ENCODE measurements at places on chromosomes 2 and 18. TPM values are rescaled to one million over a fixed set of nuclear protein-coding genes. Genes with fewer than 3 reads are reported as not detected.

SNTG2 gene
- under 0.01 TPM for total RNA-seq

ZC3H15 gene
- total RNA-seq: 84.2 TPM

UPP2 gene
- not detected for total RNA-seq

ATAD2B gene
- total RNA-seq: 16.0 TPM

ANKRD29 gene
- 0.43 TPM for total RNA-seq

DNA sequence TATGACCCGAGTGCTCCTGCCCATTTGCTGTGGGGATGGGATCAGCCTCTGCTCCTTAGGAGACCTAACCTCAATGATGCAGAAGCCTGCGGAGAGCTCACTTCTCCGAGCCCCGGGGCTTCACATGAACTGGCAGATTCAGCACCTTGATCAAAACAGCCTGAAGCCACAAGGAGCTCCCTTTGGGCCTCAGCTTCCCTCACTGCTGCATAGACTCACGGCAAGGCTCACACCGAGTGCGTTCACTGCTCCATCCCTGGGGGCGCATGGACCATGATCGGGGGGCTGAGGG, 33.0 kb downstream of the CRACDL start:
- no peak for DNase-seq

DNA sequence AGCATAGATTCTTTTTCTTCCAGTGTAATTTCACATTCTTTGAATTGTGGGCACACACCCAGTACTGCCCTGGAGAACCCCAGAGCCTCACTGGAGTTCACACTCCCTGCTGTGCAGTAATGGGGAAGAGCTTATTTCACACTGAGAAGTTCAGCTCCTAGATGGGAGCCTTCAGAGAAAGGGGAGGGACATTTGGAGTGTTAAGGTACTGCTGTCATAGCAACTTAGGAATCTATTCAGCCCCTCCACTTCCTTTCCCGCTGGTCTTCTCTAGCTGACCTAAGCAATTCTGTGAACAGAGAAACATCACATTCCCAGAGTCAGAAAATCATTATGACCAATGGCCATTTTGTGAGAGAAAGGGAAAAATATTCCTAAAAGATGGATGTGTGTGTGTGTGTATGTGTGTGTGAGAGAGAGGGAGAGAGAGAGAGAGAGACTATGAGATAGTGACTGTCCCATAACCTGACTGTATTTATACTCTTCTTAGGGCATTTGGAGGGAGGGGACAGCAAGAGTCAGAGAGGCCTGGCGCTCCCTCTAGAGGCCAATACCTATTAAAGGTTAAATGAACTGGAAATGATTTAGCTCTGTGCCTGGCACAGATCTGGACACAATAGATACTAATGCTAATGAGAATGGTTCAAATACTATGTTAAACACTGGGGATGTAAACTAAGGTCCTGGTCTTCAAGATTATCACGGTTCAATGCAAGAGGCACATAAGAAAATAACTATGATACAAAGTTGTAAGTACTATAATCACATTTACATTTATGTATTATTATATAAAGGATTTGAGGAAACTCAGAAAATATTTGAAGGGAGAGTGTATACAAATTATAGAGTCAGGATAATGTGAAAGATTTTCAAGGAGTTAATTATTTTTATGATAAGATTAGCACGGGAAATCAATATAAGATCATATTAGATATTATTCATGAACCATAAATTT, 41.5 kb upstream of the RPE start:
- DNase-seq: peak; percentile 44

- DNase-seq: no peak
Observed at GRCh38 chr18:32763293-32763692, 9.5 kb downstream of the KLHL14 start.

GRCh38 chr2:65465857-65466256, 33.5 kb upstream of the SPRED2 start:
- no peak for DNase-seq

DNA sequence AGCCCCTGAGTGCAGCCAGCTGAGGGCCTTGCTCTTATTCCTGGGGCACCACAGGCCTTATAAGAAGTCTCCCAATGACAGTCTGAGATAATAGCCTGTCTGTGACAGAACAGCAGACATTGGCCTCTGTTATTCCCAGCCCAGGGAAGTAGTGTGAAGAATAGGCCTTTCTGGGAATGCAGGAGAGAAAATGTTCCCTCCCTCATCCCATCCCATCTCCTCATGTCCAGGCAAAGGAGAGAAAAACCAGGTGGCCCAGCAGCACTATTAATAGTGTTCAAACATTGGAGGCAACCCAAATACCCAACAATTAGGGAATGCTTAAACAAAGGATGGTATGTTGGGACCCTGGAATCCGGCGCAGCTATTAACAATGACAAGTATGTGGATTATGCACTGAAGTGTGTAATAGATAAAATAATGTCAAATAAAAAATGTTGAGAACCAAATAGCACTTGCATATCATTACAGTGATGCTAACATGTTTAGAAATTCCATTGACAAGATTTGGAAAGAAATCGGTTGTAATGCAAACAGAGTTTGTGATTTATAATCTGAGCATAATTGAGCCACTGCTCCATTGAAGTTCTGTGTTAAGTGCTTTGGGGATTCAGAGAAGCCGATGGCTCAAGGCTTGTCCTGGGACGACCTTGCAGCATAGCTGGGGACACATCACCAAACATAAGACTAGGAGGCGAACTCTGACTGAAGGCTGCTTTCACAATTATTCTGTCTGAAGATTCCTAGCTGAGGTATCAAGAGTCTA, 69.3 kb downstream of the LBH start:
- DNase-seq: peak; percentile 88

DNA sequence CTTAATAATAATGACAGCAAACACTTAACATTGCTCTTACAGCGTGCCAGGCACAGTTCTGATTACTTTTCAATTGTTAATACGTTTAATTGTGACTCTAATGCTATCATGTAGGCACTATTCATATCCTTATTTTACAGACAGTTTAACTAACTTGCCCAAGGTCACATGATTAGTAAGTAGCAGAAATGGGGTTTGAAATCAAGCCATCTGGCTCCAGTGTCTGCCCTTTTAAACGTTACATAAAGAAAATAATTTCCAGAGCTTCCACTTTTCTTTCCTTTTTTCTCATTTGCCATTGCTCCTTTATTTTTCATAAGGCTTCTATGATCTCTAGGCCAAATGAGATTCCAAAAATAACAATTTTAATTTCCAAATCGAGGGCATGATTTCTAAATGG, 50.6 kb upstream of the IKZF2 start:
- DNase-seq: peak; percentile 20

GRCh38 chr2:137741784-137742362, 222.4 kb upstream of the HNMT start:
- DNase-seq: no peak

Measured in fibroblast of villous mesenchyme (primary cell).